ENCODE measurements at places on chromosomes 6 and 20.

GRCh38 chr6:80940571-80940970, 811.9 kb downstream of the TENT5A start:
- DNase-seq: no peak

DNA sequence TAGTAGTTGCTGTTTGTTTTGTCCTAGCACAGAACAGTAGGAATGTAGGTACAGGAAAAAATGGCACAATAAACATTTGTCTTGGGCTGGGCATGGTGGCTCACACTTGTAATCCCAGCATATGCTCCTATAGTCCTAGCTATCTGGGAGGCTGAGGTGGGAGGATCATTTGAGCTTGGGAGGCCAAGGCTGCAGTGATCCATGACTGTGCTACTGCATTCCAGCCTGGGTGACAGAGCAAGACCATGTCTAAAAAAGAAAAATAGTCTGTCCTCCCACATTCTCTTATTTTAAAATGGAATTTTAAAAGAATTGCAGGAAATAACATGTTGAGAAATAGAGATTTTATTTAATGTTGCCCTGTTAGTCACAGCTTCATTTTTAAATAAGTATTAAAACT, 87.8 kb downstream of the ANKRD6 start:
- no peak for DNase-seq

GRCh38 chr20:36821964-36822437, 48.4 kb upstream of the DSN1 start:
- DNase-seq: no peak

DNA sequence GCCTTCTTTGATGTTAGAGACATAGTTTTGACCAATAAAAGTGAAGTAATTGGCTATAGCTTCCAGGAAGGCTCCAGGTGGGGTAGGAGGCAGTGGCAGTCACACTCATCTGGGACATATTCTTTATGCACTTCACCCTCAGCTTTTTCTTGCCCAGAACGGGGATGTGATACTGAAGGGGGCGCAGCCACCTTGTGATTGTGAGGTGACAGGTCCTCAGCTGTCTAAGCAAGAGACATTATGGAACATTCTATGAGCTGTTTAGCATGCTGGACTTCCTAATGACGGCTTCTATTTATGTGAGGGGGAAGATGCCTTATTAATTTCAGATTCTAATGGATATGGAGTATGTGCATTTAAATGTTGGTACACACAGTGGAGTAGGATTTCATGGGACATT, 151.3 kb upstream of the ZFP64 start:
- no peak for DNase-seq

- DNase-seq: no peak
Observed at GRCh38 chr6:50657513-50657912, 55.8 kb upstream of the TFAP2D start.

GRCh38 chr6:30443657-30444450, 45.5 kb upstream of the HLA-E start:
- DNase-seq: no peak

GRCh38 chr20:24577271-24577909, 108.0 kb downstream of the SYNDIG1 start:
- DNase-seq: no peak

DNA sequence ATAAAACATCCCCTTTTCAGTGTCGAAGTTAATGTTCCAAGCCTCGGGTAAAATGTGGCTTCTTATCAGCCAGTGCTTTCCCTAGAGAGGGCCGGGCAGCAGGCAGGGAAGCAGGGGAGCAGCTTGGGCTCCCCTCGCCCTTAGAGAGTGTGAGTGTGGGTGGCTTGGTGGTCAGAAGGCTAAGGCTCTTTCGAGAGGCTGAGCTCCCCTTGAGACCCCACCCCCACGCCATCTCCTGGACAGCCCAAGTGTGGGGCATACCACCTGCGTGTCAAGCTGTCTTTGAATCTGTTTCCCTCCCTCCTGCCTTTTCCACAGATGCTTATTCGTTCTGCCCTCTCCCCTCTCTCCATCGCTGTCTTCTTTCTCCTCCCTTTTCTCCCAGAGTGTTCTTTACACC, 95.1 kb upstream of the FOXP4 start:
- no peak for DNase-seq

- DNase-seq: no peak
Observed at GRCh38 chr6:111418971-111419693, 63.9 kb downstream of the REV3L start.

DNA sequence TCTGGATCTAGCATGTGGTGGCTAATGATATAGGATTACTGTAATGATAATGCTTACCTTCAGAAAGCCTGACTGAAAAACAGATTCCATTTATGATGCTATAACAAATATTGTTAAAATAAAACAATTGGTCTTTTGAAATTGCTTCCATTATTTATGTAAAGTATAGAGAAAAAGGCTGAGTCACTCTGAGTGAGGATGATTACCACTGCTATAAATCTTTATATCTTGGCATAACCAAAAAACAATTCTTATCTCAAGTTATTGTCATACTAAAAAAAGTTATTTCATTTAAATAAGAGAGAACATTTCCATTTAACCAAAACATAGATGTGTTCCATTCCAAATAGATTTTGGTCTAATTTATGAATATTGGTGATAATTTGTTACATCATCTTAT, 53.0 kb upstream of the DST start:
- no peak for DNase-seq

GRCh38 chr6:84224251-84224650, 3.2 kb downstream of the CEP162 start:
- DNase-seq: no peak

DNA sequence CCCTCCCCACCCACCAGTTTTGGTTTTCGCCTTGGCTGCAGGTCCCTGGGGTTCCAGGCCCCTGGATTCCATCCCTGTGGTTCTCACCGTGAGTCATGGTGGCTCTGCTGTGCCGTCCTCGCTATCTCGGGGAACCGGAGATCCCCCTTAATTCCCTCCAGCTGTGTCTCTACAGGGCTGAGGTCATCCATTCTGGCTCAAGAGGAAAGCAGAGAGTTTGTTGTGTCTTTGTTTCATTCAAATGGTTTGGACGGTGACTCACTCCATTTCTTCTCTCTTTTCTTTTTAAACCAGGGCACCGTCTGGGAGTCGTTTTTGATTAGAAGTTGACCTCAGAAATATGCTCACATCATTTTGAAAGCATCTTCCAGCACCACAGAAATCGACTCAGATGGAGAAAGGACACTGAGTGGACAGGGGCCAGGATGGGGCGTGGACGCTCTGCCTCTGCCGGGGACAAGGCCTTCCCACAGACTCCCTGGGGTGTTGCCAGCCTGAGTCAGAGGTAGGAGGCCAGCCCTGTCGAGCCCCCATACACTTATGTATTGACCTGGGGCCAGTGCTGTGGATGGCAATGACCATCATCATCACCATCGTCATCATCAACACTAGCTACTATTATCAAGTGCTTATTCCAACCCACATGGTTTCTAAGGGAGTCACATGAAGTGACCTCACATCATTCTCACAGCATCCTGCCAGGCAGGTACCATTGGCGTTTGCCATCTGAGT, 176.2 kb downstream of the NFATC2 start:
- no peak for DNase-seq

DNA sequence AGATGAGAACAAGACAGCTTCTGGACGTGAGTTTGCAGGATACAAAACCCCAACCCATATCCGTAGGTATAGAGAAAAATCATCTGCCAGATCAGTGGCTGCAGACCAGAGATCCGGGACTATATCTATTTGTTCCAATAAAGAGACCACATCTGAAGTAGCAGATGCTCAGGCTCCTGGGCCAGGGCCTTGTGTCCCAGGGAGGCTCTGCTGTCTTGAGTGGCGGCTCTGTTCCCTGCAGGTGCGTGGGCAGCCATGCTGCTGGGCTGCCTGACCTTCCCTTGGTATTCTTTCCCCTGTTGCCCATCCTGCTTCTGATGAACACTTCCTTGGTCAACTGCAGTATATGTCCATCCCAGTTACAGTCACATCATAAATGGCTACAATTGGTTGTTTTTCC, 34.9 kb downstream of the ERMARD start:
- DNase-seq: no peak

GRCh38 chr6:168380956-168381605, 59.9 kb upstream of the SMOC2 start:
- no peak for DNase-seq

GRCh38 chr20:11229772-11230171, 556.0 kb upstream of the JAG1 start:
- no peak for DNase-seq

- no peak for DNase-seq
Observed at GRCh38 chr6:111468329-111469012, 14.5 kb downstream of the REV3L start.

DNA sequence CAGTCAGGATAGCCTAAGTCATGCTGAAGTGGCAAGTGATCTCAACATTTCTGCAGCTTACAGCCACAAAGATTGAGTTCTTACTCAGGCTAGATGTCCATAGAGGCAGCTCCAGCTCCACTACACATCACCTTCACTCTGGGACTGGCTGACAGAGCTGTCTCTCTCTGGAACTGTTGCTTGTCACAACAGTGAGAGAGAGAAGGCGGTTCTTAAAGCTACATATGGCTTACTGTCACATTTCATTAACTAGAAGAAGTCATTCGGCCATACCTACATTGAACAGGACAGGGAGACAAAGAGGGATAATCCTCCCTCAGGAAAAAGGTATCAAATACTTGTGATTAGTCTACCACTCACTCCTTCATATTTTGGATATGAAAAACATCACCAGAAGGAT, 914.9 kb upstream of the FLRT3 start:
- DNase-seq: no peak

DNA sequence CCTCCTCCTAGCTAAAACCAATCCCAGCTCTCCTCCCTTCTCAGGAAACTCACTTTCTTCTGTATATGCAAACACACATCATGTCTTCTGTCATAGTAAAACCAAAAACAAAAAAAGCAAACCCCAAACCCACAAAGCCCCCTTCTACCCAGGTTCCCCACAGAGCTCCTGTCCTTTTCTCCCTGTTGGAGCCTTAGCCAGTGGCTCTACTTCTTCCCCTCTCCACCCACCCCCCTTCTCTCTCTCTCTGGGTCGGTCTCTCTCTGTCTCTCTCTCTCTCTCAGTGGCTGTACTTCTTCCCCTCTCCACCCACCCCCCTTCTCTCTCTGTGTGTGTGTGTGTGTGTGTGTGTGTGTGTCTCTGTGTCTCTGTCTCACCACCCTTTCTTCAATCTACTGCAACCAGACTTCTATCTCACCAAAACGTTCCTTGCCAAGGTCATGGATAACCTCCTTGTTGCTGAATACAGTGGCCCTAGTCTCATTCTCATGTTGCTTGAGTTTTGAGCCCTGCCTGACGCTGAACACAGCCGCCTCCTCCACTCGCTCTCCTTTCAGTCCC, 8.7 kb upstream of the OSER1 start:
- DNase-seq: peak; percentile 35

- DNase-seq: no peak
Observed at GRCh38 chr20:32278199-32278643, 770 bp downstream of the KIF3B start.

- DNase-seq: peak; percentile 37
Observed at GRCh38 chr6:35370785-35371493, 28.6 kb downstream of the PPARD start.

- no peak for DNase-seq
Observed at GRCh38 chr6:155795173-155795796, 339.6 kb upstream of the NOX3 start.

DNA sequence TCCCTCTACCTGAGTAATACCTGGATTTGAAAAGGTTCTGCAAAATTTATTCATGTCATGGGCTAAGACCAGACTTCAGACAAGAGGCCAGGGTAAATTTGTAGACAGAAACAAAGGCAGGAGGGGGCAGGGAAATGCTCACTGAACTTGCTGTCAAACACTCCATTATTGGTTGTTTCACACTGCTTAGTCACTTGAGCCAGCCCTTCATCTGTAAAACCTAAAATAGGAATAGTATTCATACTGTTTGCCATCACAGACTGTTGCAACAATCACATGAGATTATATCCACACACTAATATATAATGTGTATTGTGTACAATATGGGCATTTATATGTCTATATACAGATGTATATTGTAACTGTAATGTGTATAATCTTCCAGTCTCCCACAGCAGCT, 6.5 kb upstream of the TINAG start:
- DNase-seq: no peak

- DNase-seq: no peak
Observed at GRCh38 chr6:116463301-116463700, 2.1 kb downstream of the CALHM6 start.

GRCh38 chr6:10626154-10626741, 68.2 kb downstream of the C6orf52 start:
- DNase-seq: no peak

- no peak for DNase-seq
Observed at GRCh38 chr20:4233520-4233919, 218.2 kb upstream of the RNF24 start.

GRCh38 chr6:139129284-139129683, 5.6 kb upstream of the HECA start:
- DNase-seq: no peak

GRCh38 chr6:40474937-40475336, 112.2 kb downstream of the LRFN2 start:
- no peak for DNase-seq

DNA sequence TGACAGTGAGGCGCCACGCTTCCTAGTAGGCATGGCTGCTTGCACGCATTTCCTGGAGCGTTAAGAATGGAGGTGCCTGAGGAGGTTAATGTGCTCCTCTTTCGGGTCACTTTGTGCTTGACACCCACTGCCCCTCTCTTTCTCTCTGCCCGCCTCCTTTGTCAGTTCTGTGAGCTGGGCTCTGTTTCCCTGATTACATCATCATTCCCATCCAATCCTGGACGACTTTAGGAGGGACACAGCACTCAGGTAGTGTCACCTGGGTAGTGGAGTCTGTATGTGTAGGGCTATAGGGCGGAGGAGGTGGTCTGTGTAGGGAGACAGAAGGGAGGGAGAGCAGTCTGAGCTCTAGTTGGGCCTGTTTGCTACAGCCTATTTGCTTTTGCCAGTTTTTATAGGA, 136.8 kb downstream of the JARID2 start:
- DNase-seq: no peak

GRCh38 chr20:47115694-47116093, 221.1 kb downstream of the EYA2 start:
- DNase-seq: no peak

DNA sequence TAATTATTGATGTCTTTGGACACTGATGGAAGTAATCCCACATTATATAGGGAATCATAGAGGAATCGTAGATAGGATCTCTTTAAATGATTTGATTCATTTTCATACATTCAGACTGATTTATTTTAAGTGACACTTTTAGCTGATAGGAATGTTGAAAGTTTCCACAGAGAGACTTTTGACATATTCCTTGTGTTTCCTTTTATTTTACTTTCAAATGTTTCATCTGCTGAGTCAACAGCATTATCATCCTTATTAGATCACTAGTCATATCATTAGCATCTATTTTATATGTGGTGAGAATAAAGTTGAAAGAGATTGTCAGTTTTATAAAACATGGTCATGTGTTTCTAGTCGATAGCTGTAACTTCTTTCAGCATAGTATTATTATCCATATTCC, 13.4 kb downstream of the DCBLD1 start:
- DNase-seq: no peak

- no peak for DNase-seq
Observed at GRCh38 chr20:46945465-46945864, 50.8 kb downstream of the EYA2 start.

- DNase-seq: no peak
Observed at GRCh38 chr6:157157258-157157657, 166.1 kb downstream of the TMEM242 start.

GRCh38 chr20:6735942-6736845, 31.3 kb upstream of the BMP2 start:
- DNase-seq: no peak
